Vagina (tissue), 2 donors: ENCODE measurements at places on chromosomes 5 and 9.

GRCh38 chr5:56656846-56657726 lies 158.3 kb upstream of the MAP3K1 start:
- H3K27ac ChIP-seq: no peak overlapping the region
- no peaks in the 10 kb centered on the region for H3K27me3 ChIP-seq

DNA sequence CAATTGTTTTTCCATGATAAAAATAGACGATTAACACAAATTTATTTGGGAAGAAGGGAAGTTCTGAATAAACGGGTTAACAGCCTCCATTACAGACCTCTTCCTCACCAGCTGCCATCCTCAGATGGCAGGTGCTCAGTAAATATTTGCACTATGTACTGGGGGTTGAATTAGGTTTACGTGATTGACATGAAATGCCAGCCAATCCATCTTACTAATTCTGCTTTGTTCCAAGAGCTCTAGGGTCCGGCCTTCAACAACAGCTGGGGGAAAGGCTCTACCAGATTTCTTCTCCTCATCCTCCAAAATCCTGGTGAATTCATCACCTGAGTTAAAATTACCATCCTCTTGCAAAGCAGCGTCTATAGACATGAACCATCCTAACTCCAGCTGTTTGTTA lies 104.6 kb downstream of the MTX3 start:
- H3K27me3 ChIP-seq: no peaks in the 10 kb centered on the region
- no peak overlapping the region for H3K27ac ChIP-seq
- H3K36me3 ChIP-seq: no peaks in the 10 kb centered on the region
- no peak overlapping the region for H3K4me3 ChIP-seq

DNA sequence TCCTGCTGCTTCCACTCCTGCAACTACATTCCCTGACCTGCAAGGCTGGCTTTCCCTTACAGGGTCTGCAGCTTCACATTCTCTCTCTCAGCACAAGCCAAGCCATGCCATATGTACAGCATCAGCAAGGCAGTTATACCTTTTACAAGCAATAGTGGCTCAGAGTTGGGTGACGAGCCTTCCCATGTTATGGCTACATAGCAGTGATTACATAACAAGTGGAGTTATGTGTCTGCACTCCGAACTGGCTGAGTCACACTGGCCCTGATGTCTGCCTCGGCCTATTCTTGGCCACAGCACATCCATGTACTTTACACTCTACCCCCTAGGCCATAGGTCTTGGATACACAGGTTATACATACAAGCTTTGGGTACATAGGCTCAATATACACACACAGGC lies 52.0 kb upstream of the SNCAIP start:
- H3K27me3 ChIP-seq: no peaks in the 10 kb centered on the region
- no peaks in the 10 kb centered on the region for H3K4me1 ChIP-seq
- H3K27ac ChIP-seq: no peak overlapping the region
- no peak for DNase-seq
- no peaks in the 10 kb centered on the region for H3K36me3 ChIP-seq

DNA sequence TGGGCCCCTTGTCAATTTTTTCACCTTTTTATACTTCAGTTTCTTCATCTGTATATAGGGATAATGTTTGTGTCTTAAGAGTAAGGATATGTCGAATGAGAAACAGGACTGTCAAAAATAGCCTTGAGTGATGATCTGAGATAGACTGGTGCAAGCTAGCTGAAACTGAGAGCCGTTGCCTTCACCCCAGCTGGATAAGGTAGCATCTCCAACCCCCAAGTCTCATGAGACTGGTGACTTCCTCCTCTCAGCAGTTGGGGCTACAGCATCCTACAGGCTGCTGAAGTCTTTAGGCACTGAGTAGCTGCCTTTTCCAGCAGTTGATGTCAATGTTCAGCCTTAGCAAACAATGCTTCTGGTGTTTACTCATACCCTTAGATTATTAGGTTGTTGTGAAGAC lies 330.2 kb downstream of the OSTF1 start:
- no peak overlapping the region for H3K27ac ChIP-seq
- H3K4me1 ChIP-seq: no peaks in the 10 kb centered on the region
- H3K27me3 ChIP-seq: no peaks in the 10 kb centered on the region
- DNase-seq: no peak

DNA sequence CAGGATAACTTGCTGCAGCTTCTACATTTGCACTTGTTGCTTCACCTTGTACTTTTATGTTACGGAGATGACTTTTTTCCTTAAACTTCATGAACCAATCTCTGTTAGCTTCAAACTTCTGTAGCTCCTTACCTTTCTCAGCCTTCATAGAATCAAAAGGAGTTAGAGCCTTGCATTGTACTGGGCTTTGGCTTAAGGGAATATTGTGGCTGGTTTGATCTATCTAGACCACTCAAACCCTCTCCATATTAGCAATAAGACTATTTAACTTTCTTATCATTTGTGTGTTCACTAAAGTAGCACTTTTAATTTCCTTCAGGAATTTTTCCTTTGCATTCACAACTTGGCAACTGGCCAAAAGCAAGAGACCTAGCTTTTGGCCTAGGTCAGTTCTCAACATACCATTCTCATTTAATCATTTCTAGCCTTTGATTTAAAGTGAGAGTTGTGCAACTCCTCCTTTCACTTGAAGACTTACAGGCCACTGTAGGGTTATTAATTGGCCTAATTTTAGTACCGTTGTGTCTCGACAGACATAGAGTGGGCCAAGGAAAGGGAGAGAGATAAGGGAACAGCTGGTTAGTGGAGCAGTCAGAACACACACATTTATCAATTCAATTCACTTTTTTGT lies 63.7 kb downstream of the SHOC1 start:
- no peak overlapping the region for H3K27ac ChIP-seq
- no peaks in the 10 kb centered on the region for H3K27me3 ChIP-seq
- DNase-seq: no peak

GRCh38 chr5:2165615-2166305 lies 283.0 kb upstream of the IRX4 start:
- no peaks in the 10 kb centered on the region for H3K36me3 ChIP-seq
- H3K27ac ChIP-seq: no peak overlapping the region
- H3K4me1 ChIP-seq: no peaks in the 10 kb centered on the region
- no peak for DNase-seq
- no peaks in the 10 kb centered on the region for H3K27me3 ChIP-seq
- no peak overlapping the region for H3K4me3 ChIP-seq

DNA sequence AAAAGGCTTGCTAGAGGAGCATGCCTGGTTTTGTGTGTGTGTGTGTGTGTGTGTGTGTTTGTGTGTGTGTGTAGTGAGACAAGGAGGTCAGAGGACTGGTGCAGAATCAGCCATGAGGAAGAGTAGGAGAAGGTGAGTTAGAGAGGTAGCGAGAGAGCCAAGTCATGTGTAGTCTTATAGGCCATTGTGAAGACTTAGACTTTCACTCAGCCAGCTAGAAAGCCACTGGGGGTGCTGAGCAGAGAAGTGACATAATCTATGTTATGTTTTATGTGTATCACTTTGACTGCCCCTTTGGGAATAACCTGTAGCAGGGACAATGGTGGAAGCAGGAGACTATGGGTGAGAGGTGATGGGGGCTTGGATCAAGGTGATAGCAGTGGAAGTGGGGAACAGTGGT lies 180.5 kb upstream of the CLINT1 start:
- no peak overlapping the region for H3K4me3 ChIP-seq
- H3K27ac ChIP-seq: no peak overlapping the region
- H3K4me1 ChIP-seq: no peaks in the 10 kb centered on the region
- no peak for DNase-seq
- no peaks in the 10 kb centered on the region for H3K36me3 ChIP-seq

DNA sequence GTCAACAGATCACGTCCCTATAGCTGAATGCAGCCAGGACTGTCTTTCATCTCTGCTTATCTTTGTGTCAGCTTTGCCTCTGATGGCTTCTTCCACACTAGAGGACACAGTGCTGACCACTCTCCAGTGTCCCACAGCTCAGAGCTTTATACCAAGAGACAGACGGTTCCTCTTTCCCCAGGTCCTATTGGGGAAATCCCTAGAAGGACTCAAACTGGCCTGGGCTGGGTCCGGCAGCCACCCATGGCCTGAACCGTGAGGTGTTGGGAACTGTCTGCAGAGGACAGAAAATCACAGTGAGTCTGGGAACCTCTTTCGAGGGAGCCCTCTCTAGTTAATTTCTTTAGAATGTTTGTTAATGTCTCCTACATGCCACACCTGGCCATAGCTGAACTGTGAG lies 68.3 kb upstream of the SHB start:
- no peak overlapping the region for H3K27ac ChIP-seq
- no peak for DNase-seq

DNA sequence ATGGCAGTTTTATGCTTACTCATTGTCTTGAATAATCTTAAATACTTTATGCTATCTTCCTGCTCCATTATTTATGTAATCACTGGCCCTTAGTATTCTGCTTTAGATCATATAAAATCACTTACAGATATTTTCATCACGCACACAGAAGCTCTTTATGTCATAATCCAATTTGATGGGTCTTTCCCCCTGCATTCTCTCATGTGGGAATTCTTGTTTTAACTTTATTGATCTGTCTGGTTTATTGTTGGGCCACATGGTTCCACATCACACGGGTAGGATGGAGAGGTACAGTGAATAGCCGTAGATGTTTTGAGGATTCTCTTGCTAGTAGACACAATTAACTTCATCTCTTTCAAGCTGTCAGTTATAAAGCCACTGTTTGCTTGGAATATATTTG lies 27.0 kb downstream of the PLPPR1 start:
- H3K4me1 ChIP-seq: no peaks in the 10 kb centered on the region
- no peak for DNase-seq
- no peaks in the 10 kb centered on the region for H3K27me3 ChIP-seq
- H3K36me3 ChIP-seq: no peaks in the 10 kb centered on the region

- DNase-seq: no peak
- H3K36me3 ChIP-seq: no peaks in the 10 kb centered on the region
- H3K27ac ChIP-seq: no peak overlapping the region
Observed at GRCh38 chr9:3285365-3286161, 240.2 kb downstream of the RFX3 start.

GRCh38 chr5:111224561-111225345 lies 569 bp downstream of the CAMK4 start:
- no peaks in the 10 kb centered on the region for H3K27me3 ChIP-seq
- no peak for DNase-seq
- H3K36me3 ChIP-seq: no peaks in the 10 kb centered on the region
- peaks cover 13% of the 10 kb centered on the region for H3K4me1 ChIP-seq

DNA sequence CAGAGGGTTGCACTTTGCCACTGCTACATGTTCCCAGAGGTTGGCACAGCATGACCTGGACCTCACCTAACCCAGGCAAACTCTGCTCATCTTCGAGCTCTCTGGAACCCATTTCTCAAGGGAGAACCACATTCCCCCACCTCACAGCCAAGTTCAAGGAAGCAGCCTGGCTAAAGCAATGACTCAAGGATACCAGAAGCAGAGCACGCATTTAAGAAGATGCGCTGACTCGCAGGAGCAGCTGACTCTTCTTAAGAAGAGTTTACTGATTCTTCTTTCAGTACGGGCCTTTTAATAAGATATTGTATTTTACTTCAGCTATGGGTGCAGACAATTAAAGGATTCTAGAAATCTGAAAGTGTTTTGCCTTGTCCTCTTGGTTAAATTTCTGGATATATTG lies 4.1 kb upstream of the SEMA5A start:
- no peak overlapping the region for H3K27ac ChIP-seq
- H3K27me3 ChIP-seq: no peaks in the 10 kb centered on the region
- H3K4me1 ChIP-seq: peaks cover 19% of the 10 kb centered on the region
- no peak for DNase-seq
- H3K36me3 ChIP-seq: peaks cover 7% of the 10 kb centered on the region

DNA sequence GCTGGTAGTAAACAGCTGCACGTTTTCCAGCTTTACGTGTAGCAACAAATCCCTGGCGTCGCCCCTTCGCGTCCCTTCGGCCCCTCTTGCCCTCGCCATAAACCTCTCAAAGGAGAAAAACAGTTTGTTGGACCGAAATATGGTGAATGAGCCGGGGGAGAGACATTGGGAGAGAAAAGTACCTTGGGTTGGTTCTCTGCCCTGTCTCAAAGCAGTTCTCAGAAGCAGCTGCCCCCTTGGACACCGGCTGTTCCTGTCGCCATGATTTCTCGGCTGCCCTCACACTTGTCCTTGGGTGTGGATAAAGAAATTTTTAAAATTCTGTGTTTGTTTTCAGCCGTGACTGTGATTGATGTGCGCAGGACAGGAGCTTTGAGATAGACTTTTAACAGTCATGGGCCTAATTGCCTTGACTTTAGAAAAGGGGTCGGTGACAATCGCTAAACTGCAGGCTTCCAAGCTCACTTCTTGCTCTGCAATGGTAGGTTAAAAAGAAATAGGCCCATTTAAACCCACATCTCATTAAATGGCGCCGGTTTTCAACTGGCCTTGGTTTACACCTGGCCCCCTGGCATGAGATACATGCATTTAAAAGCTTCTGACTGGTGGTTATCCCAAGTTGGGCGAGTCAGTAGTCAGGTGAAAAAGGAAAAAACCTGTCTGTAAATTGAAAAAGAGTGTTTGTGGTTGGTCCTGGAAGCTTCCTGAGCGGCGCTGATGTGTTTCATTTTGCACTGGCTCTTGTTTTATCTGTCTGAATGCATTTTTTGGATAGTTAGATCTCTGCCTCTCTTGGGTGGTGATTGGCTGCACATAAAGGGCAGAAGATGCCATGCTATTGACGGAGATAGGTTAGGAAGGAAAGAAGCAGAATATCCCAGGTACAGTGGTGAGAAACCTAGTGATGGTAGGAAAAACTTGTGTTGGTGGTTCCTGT lies 983 bp downstream of the RCL1 start:
- peak overlapping the region; percentile 89 for H3K4me3 ChIP-seq
- H3K36me3 ChIP-seq: no peaks in the 10 kb centered on the region
- no peak for DNase-seq
- H3K27me3 ChIP-seq: no peaks in the 10 kb centered on the region
- peak overlapping the region; percentile 77 for H3K27ac ChIP-seq

- no peaks in the 10 kb centered on the region for H3K4me1 ChIP-seq
- H3K27ac ChIP-seq: no peak overlapping the region
- H3K4me3 ChIP-seq: no peak overlapping the region
- DNase-seq: no peak
- no peaks in the 10 kb centered on the region for H3K27me3 ChIP-seq
- no peaks in the 10 kb centered on the region for H3K36me3 ChIP-seq
Observed at GRCh38 chr5:37703841-37704241, 136.0 kb downstream of the GDNF start.

DNA sequence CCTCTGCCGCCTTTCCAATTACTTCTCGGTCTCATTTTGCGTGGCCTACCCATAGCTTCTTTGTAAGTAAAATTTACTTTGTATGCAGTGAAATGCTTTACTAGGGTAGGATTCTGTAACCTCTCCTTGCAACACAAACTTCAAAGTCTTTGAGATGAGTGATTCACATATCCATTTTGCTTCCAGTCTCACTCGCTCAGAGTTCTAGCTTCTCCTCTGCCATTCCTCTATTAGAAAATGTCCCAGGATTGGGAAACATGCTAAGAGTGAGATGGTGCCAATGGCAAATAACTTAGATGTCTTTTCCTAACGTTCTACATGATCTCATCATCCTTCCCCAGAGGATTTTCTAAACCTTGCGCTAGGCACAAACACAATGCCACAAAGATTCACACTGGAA lies 270.5 kb upstream of the SLC30A5 start:
- no peaks in the 10 kb centered on the region for H3K36me3 ChIP-seq
- no peak overlapping the region for H3K4me3 ChIP-seq
- no peak for DNase-seq
